ENCODE measurements at places on chromosomes 7 and 10.
A peak's percentile ranks its signal among the peaks of the same experiment; 100 is the strongest.

GRCh38 chr10:127027786-127028185, 122.6 kb downstream of the DOCK1 start:
- DNase-seq: no peak

- no peak for DNase-seq
Observed at GRCh38 chr10:93573051-93573909, 6.8 kb downstream of the FFAR4 start.

DNA sequence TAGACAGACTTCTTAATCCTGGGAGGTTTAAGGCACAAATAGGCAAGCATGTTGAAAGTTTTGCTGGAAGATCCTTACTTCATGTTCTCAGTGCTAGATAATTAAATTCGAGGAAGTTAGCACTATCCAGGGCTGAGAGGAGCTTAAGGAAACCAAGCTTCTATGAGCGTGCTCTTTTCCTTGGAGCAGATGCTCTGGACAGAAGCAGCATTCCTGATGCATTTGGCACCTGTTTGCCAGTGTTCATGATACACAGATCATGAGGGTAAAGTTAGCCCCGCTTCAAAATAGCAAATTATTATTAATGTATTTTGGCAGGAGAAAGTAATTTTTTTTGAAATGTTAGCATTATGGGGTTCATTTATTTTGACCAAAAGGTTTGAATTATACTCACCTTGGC, 9.4 kb downstream of the HDAC9 start:
- no peak for DNase-seq

- no peak for DNase-seq
Observed at GRCh38 chr7:90690159-90690858, 94.2 kb downstream of the CDK14 start.

DNA sequence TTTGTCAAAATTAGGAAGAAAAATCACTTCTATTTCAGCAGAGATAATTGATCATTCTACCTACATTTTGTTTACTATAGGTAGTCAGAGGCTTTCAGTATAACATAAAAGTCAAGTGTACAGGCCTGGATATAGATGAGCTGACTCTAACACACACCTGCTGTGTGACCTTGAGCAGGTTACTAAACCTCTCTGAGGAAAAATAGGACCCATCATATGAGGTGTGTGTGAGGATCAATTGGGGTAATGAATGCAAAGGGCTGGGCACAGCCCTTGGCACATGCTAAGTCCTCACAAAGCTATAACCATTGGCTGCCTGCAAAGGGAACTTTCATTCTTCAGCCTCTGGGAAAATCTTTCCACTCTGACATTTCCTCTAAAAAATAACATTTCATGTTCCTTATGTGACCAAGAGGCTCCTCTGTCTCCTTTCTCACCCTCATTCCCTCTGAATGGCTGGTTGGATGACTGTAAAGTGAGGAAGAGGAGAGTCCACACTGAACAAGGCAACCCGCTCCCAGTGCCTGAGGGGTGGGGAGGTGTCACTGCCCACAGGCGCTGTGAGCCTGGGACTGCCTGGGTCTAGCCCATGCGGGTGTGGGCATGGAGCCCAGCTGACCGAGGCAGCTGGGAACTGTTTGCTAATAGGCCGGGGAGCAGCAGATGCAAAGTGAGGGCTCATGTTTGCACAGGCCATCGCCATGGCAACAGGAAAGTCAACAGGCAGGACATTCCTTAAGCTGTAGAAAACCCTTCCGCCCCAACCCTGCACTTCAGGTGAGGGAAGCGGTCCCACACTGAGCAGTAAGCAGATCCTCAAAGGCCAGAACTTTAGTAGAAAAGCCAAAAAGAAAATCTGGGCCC, 36.8 kb downstream of the MYOF start:
- peak; percentile 96 for DNase-seq

DNA sequence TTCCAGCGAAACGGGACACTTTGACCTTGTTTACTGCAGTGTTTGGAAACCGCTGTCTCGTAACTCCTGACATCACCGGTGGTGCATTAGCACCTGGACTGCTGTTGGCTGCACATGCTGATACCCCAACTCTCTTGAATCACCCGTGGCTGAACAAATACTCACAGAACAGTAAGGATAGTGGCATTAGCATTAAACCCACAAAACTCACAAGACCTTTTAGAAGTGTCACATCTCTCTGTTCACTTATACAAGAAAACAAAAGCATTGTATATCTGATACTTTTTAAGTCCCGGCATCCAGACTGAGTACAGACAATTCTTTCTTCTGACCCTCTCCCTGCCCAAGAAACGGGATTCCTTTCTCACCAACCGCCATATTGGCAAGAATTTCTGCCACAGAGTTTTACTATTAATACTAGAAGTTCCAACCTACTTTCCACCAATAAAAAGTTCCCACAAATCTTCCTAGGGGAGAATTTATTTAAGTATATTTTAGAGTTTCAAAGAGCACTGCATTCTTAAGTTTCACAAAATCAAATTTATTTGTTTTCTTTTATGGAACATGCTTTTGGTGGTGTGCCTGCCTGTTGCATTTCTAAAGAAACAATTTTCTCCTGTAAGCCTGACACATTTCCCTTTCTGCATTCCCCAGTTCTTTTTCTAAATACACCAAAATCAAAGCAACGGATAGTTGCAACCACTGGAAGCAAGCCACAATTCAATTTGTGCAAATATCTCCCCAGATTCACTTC, 208.4 kb upstream of the KLF14 start:
- peak; percentile 62 for DNase-seq

GRCh38 chr10:15253951-15254807, 85.7 kb upstream of the NMT2 start:
- DNase-seq: no peak

GRCh38 chr10:132165416-132165980, 21.2 kb upstream of the DPYSL4 start:
- no peak for DNase-seq

DNA sequence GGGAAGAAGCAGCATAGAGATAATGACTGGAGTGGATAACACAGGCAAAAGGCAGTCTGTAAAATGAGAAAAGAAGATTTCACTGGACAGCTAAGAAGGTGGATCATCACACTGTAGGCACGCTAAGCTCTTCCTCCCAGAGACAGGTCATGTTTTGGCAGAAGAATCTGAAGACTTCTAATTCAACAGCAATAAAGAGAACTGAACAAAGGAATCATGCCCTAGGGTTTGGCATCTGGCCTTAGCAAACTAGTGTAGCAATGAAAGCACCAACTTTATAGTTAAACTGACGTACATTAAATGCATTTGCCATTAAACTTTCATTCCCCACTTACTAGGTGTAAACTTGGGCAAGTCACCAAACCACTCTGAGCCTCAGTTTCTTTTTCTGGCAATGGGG, 84.4 kb upstream of the SEM1 start:
- peak; percentile 60 for DNase-seq

DNA sequence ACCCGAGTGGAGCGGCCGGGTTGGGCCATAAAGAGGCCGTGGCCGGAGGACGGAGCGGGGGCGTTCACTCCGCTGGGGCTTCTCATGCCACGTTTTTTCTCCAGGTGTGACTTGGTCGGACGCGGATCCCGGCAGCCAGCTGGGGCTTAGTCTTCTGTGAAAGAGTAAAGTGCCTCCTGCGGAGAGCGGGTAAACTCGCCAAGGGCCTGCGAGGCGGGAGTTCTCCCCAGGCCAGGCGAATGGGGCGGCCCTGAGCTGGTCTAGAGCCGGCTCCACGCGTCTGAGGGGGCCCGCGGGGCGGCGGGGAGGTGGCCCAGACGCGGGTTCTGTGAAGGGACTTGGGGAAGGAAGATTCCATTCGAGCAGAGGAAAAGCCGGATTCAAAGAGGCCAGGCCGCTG, 86.3 kb upstream of the VIPR2 start:
- DNase-seq: no peak

DNA sequence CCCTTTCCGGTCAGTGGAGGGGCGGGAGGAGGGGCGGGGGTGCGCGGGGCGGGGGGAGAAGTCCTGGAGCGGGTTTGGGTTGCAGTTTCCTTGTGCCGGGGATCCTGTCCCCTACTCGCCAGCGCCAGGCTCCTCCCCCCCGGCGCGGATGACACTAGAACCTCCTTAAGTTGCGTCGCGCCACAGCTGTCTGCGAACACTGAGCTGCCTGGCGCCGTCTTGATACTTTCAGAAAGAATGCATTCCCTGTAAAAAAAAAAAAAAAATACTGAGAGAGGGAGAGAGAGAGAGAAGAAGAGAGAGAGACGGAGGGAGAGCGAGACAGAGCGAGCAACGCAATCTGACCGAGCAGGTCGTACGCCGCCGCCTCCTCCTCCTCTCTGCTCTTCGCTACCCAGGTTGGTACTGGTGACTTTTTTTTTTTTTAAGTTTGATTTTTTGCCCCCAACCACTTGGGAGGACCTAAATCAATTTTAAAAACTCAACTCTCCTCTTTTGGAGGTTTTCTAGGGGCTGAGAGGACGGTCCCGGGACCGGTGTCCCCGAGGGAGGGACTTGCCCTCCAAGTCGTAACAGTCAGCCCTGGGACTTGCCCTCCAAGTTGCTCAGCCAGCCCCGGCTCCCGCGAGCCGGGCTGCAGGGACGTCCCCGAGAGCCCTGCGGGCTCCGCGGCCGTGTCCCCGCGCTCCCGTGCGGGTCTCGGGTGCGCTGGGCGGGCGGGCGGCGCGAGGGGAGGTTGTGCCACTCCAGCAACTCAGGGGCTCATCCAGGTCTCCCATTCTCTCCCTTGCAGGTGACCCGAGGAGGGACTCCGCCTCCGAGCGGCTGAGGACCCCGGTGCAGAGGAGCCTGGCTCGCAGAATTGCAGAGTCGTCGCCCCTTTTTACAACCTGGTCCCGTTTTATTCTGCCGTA, at the start of gene GATA3:
Gene GATA3, plus strand, starts transcription at position 195 of the 914 bp plus-strand sequence. CDS start 968 bp downstream, outside the sequence.
- peak; percentile 82 for DNase-seq

DNA sequence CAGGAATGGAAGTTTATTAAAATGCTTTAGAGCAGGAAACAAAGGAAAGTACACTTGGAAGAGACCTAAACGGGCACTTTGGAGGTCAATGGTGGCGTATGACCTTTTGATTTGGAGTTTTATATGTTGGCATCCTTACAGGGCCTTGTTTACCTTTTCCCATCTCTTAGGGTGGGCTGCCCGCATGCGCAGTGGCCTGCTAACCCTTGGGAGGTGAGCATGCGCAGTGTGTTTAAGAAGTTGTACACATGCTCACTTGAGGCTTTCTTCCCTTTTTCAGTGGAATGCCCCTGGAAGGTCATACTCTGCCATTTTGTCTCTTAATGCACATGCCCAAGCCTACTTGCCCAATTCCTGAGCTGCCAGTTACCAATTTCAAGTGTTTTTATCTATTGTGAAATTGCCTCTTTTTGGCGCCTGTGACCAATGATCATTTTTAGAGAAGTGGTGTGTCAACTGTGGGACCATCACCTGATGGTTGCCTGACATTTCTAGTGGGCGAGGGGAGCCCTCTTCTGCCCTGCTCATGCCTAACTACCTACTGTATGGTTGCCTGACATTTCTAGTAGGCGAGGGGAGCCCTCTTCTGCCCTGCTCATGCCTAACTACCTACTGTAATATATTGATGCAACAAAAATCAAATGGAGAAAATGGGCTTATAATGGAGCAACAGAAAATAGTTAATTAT, 138.0 kb downstream of the PPP1R9A start:
- DNase-seq: no peak
